Stomach (tissue), 19 donors: ENCODE measurements at places on chromosomes 6 and 20.

- DNase-seq, result no peak
Measured at GRCh38 chr6:131172222-131172621, 37.0 kb downstream of the AKAP7 start.

DNA sequence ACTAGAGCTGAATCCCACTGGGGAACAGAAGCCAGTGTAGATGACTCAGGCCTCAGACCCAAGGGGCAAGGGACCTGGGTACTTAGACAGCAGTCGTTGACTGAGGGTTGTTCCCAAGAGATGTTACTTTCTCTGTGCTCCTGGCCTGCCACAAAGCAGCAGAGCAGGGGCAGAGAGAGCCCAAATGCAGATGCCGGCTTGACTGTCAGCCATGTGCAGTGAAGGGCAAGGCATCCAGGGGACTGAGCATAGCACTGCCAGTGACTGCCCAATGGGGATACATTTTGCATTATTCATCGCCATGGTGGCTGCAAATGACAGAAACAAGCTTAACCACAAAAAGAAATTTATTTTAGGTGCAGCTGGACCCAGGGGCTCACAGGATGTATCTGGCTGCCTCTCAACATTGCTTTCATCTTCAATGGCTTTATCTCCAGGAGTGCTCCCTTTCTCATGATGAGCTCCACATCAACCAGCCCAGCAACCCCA lies 7.6 kb upstream of the TP53RK start:
- DNase-seq, result no peak

- DNase-seq, result no peak
Measured at GRCh38 chr20:35172434-35172806, 548 bp downstream of the PROCR start.

- no peak for DNase-seq
Measured at GRCh38 chr20:46371656-46372055, 34.8 kb downstream of the ELMO2 start.

- no peak for DNase-seq
Measured at GRCh38 chr6:150877928-150878327, 12.4 kb downstream of the MTHFD1L start.
